Uterus (tissue), 4 donors: ENCODE measurements at places on chromosomes 7 and 10. TPM values are rescaled to one million over a fixed set of nuclear protein-coding genes. Genes with fewer than 3 reads are reported as not detected.

TRIM4 gene
- total RNA-seq = 43.1 TPM

ZNF425 gene
- total RNA-seq = 4.8 TPM

PDE1C gene
- total RNA-seq = 5.9 TPM

SEMA3E gene
- total RNA-seq = 3.3 TPM

OLAH gene
- total RNA-seq = not detected
